ENCODE measurements at places on chromosomes 3 and 15. TPM values are rescaled to one million over a fixed set of nuclear protein-coding genes. Genes with fewer than 3 reads are reported as not detected.

GOLGA6L9 gene
- 0.88 TPM for total RNA-seq

STRIT1 gene
- total RNA-seq = 0.42 TPM

FAM107A gene
- 62.5 TPM for total RNA-seq

MYO5A gene
- total RNA-seq = 4.7 TPM

ERC2 gene
- total RNA-seq = 1.6 TPM

DNA sequence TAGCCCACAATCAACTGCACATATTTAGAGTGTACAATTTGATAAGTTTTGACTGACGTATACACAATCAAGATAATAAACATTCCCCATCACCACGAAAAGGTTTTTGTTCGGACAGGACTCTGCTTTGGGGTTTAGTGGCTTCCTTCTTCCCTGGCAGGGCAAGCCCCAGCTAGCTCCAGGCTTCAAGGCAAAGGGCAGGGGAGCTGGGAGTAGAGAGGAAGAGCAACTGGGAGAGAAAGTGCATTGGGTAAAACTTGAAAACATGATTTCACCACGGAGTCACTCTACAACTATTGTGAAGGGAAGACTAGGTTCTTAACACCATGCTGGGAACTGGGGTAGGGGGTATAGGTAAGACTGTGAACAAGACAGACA is 185.1 kb upstream of the UBE2E1 start:
- H3K36me3 ChIP-seq = no peaks in the 10 kb centered on the region
- no peaks in the 10 kb centered on the region for H3K27me3 ChIP-seq
- DNase-seq = no peak
- peaks cover 6% of the 10 kb centered on the region for H3K4me1 ChIP-seq
- no peak overlapping the region for H3K27ac ChIP-seq

DNA sequence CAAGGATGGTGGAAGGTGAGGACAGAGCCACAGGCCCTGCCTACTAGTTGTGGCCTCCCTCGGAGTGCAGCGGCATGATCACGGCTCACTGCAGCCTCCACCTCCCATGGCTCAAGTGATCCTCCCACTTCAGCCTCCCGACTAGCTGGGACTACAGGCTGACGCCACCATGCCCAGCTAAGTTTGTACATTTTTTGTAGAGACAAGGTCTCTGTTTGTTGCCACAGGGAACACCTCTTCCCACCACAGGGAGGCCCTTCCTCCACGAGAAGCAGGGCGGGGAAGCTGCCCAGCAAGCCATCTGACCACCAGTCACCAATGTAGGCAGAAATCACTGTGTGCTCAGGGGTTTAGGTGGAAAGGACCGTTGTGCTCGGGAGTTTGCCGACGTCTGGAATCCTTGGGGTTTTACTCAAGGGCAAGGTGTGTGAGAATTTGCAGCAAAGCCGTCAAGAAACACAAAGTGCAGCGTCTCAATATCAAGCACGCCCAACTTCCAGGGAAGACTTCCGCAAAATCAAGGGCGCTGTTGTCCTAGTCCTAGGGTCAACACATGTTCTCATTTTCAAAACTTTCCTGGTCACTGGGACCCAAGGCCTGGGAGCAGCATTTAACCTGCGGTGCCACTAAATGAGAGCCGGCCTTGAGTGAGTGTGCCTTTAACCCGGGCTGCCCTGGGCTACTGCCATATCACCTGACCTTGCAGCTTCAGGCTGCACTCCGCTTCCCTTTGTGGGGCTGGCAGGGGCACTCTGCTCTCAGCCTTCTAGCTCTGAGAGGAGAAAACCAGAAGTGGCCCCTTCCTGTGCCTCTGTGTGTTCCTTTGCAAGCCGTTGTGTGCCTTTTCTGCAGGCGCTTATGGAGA is 65.7 kb downstream of the SLC12A8 start:
- no peak overlapping the region for H3K27ac ChIP-seq
- H3K4me1 ChIP-seq = peaks cover 80% of the 10 kb centered on the region
- DNase-seq = peak; percentile 51

GRCh38 chr15:64017082-64017588 is 29.1 kb downstream of the DAPK2 start:
- no peak for DNase-seq
- H3K27ac ChIP-seq = peak overlapping the region; percentile 67
- no peak overlapping the region for H3K4me3 ChIP-seq
- no peaks in the 10 kb centered on the region for H3K36me3 ChIP-seq
- H3K4me1 ChIP-seq = peaks cover 80% of the 10 kb centered on the region
- H3K27me3 ChIP-seq = no peaks in the 10 kb centered on the region

DNA sequence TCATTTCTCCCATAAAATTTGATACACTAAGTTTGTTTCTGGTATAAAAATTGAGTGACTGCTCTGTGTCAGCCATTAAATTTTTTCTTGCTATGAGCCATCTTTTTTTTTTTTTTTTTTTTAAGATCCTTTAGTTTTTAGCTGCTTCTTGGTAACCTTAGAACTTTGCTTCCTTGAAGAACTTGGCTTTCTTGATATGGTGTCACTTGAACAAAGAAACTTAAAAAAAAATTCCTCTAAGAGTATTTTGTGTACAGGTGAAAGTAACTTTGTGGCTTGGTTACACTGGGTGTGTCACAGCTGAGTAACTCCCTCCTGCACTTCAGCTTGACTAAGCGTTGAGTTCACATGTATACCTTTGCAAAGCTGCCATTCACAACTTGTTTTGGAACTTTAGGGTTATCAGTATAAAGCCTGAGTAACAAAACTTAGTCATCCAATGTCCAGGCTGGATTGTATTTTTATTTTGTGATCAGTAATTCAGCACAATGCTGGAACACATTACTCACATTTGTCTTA is 6.5 kb downstream of the CHD2 start:
- no peaks in the 10 kb centered on the region for H3K27me3 ChIP-seq
- peaks cover 81% of the 10 kb centered on the region for H3K4me1 ChIP-seq
- no peak for DNase-seq
- H3K4me3 ChIP-seq = no peak overlapping the region
- peak overlapping the region; percentile 94 for H3K27ac ChIP-seq

DNA sequence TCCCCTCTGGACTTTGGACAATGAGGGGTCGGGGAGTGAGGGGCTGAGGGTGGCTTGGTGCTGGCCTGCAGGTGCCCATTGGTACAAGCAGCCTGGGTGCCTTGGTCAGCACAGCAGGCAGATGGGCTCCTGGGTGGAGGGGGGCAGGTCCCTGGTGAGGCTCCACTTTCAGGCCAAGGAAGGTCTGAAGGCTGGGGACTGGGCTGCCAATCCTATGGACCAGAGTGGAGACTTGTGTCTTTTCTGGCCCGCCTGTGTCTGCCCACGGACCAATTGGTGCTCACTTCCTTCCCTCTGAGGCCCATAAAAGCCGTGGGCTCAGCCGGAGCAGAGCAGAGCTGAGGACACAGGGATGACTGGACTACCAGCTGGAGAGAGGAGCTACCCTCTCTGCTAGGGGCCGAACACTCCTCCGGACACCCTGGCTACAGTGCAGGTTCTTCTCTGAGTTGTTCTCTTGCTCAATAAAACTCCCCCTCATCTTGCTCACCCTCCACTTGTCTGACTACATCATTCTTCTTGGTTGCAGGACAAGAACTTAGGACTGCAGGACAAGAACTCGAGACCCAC is 31.9 kb upstream of the IREB2 start:
- no peaks in the 10 kb centered on the region for H3K36me3 ChIP-seq
- H3K4me3 ChIP-seq = no peak overlapping the region
- no peaks in the 10 kb centered on the region for H3K4me1 ChIP-seq
- H3K27me3 ChIP-seq = no peaks in the 10 kb centered on the region
- H3K27ac ChIP-seq = no peak overlapping the region

- DNase-seq = no peak
- H3K4me1 ChIP-seq = peaks cover 85% of the 10 kb centered on the region
- H3K27ac ChIP-seq = peak overlapping the region; percentile 40
- no peak overlapping the region for H3K4me3 ChIP-seq
- no peaks in the 10 kb centered on the region for H3K27me3 ChIP-seq
- H3K36me3 ChIP-seq = peaks cover 20% of the 10 kb centered on the region
Measured at GRCh38 chr15:90422936-90423335, 34.9 kb downstream of the IQGAP1 start.

- H3K27ac ChIP-seq = no peak overlapping the region
- no peak for DNase-seq
- no peaks in the 10 kb centered on the region for H3K36me3 ChIP-seq
- H3K4me3 ChIP-seq = no peak overlapping the region
- H3K4me1 ChIP-seq = peaks cover 9% of the 10 kb centered on the region
- H3K27me3 ChIP-seq = peaks cover 11% of the 10 kb centered on the region
Measured at GRCh38 chr15:45121706-45122417, 7.7 kb downstream of the DUOXA2 start.

Measured in heart left ventricle (tissue), 16 donors.